Daoy (cell line): ENCODE measurements at places on chromosomes 1 and 21. TPM values are rescaled to one million over a fixed set of nuclear protein-coding genes. Genes with fewer than 3 reads are reported as not detected.

GRCh38 chr1:164625004-164625617 is 66.1 kb downstream of the PBX1 start:
- no peak for DNase-seq

Gene RGS4
- total RNA-seq = 68.6 and 81.8 TPM in 2 replicates

DNA sequence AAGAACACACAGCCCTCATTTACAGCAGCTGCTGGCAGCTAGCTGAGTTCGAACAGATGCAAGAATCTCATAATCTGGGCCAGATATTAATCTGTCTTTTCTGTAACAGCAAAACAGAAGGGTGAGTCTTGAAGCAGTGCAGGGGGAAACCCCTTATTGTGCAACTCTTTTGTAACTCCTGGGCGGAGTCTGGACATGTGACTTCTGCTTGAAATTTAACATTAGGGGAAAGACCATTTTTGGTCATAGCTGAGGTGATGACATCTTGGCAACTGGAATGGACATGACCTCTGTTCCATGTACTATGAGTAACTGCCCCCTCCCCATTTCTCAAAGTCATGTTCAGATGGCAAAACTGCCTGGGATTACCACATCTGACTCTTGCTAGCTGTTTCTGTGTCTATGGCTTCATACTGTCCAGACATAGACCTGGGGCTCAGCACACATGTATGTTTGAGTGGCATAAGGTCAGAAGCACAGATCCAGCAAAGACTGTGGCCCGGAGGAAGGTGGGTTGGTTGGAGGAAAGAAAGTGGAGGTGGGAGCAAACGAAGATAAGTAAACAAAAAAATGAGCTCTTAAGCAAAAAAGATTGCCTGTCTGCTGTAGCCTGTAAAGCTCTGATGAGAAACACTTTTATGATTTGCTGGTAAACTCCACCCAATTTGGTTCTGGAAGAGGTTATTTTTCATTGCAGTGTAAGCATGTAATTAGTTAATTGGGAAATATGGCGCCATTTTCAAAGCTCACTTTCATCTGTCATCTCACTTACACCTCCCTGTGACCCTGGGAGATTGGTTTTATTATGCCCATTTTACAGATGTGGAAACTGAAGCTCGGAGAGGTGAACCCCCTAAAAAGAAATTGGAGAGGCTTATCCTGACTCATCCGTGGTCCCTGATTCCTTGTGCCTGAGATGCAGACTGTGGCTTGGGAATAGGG is 26.1 kb downstream of the ETS2 start:
- DNase-seq = peak; percentile 83

DNA sequence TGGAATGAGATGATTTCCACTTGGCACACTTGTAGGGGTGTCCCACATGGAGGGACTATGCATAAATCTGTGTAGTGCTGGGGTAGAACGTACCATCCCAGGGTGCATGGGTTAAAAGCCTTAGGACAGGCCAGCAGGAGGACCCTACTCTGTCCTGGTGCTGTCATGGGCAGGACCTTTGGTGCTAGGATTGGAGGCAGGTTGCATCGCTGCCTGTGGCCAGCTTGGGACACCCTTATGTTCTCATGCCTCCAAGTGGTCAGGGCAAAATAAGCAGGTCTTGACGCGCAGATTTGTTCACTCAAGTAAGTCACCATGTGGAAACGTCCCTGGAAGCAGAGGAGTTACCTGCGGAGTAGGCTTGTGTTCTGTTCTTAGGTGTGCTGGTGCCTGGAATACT is 49.5 kb upstream of the RAB3GAP2 start:
- DNase-seq = no peak

Gene FAM177B
- total RNA-seq = not detected in 2 replicates

DNA sequence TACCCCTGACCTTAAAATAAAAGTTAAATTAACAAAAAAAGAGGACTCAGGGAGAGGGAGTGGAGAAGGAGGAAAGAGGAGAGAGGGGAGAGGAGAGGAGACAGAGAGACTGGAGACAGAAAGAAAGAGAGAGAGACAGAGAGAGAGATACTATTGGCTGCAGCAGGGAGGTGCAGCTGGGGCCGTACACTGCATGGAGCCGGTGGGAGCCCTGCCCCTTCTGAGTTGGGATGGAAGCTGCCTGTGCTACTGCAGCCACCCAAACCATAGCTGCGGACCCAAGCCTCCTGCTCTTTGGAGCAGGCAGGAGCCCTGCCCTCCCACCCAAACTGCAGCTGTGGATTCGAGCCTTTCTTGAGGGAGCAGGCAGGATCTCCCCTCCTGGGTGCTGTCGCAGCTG is 32.7 kb upstream of the HP1BP3 start:
- no peak for DNase-seq

DNA sequence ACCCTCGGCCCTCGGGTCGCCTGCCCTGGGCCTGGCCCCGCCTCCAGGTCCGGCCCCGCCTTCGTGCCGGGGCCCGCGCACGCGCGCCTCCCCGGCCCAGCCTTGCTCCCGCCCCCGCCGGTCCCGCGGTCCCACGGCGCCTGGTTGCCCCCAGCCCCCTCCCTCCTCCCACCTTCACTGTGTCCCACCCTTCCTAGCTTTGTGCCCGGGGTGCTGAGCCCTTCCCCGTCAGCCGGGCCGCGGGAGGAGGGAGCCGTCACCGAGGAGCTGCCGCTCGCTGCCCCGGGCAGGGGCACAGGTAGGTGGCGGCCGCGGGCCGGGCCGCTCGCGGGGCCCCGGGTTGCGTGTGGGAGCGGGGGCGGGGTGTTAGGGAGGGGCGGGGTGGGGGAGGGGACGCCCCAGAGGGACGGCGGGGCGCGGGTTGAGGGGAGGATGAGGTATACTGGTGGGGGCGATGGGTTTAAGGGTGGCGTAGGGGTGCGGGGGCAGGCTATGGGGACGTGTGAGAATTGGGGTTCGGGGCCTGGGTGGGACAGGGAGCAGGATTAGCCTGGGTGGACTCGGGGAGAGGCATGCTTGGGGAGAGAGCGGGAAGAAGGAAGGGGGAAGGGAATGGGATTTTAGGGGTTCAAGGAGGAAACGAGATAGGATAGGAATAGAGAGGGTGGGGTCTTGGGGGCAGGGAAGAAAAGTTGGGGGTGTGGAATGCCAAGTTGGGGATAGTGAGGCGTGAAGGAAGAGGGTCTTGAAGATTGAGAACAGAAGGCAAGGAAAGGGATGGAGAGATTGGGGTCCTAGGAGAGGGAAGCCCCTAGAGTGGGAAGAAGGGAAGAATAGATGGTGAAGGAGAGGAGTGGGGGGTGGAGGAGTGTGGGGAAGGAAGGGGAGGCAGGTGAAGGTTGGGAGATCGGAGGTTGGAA is at the start of gene LRRC42:
Gene LRRC42, plus strand, starts transcription at position 99 of the 920 bp plus-strand sequence. CDS start 5,650 bp downstream, outside the sequence.
- DNase-seq = no peak

GRCh38 chr1:234489007-234489697 is 10.2 kb upstream of the TARBP1 start:
- DNase-seq = no peak

Gene SPRR2B
- not detected in 2 replicates for total RNA-seq

Gene LAMB3
- total RNA-seq = 5.7 and 7.8 TPM in 2 replicates

DNA sequence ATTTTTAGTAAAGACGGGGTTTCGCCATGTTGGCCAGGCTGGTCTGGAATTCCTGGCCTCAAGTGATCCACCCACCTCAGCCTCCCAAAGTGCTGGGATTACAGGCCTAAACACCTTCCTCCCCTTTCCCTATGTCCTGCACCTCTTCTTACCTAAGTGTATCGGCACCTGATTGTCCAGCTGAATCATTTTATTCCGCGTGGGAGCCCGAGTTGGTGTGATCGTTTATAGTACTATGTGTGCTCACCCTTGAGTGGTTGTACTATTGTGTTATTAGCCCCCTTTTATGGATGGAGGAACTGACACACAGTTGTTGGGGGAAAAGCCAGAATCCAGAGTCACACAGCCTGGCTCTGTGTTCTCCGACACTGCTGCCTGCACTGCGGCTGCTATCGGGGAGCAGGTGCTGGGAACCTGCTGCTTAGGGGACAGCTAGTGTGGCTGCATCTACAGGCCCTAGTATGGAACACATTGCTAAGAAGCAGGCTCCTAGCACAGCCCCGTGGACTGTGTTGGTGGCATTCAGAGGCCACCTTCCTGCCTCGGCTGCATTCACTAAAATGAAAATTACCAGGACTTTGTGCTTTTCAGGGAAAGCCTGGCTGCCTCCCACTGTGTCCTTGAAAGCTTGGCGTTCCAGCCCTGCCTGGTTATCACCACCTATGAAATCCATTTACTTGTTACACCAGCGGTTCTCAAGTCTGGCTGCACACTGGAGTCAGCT is 21.6 kb downstream of the ENO1 start:
- DNase-seq = no peak

- no peak for DNase-seq
These were observed 125.7 kb upstream of the PBX1 start for GRCh38 chr1:164433141-164433817.

DNA sequence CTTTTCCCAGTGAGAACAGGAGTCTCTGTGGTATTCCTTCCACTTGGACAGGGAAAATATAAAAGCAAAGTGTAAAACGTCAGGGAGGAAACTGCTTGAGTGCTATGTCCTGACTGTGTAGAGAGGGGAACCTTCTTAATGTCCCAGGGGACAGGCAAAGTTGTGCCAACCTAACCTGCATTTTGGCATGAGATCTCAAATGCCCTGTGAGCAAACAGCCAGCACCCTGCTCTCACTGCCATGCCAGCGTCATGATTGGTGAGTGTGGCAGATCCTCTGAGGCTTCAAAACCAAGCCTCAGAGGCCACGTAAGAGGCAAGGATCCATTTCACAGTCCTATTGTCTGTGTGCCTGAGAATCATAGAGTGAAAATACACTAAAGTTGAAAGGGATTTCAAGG is 49.7 kb upstream of the RAP1A start:
- DNase-seq = no peak

DNA sequence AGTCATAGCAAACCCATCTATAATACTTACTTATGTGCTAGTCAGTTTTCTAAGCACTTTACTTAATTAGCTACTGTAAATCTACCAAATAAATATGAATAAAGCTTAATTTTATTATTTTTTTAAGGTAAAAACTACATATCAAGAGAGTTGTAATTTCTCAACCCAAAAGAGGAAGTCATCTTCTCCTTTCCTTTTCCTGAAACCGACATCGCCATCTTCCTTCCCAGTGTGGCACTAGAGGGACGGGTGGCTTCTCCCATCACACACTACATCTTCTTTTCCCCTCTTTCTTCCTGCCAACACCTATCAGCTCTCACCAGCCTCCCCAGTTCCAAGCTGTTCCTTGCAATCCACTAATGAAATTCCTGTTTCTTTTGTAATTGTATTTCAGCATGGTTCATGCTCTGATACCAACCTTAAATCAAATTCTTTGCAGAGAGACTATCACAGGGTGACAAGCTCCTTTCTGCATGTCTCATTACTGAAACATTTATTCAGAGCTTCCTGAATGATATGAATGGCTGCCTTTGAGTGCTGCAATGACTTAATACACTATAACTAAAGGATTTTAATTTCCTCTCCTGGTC is 251.6 kb upstream of the FAM78B start:
- DNase-seq = no peak

GRCh38 chr1:246355411-246356230 is 151.5 kb downstream of the SMYD3 start:
- peak; percentile 51 for DNase-seq

GRCh38 chr1:27473755-27474154 is 16.2 kb downstream of the WASF2 start:
- DNase-seq = no peak

GRCh38 chr1:116943438-116943837 is 33.7 kb downstream of the PTGFRN start:
- DNase-seq = peak; percentile 45

DNA sequence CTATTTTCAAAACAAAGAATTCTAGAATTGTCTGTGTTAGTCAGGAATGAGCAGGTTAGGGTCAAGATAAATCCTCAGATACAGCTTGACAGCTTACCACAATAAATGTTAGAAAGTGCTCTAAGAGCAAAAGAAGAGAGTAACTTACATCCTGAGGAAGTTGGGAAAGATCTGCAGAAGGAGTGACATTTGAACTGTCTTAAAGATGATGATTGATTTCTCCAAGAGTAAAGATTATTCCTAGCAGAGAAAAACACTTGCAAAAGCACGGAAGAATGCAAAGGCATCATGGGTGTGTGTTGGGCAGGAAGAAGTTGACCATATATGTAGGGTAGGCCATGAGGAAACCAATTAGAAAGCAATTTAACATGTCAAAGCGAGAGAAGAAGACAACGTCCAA is 175.4 kb downstream of the LRRC7 start:
- no peak for DNase-seq

DNA sequence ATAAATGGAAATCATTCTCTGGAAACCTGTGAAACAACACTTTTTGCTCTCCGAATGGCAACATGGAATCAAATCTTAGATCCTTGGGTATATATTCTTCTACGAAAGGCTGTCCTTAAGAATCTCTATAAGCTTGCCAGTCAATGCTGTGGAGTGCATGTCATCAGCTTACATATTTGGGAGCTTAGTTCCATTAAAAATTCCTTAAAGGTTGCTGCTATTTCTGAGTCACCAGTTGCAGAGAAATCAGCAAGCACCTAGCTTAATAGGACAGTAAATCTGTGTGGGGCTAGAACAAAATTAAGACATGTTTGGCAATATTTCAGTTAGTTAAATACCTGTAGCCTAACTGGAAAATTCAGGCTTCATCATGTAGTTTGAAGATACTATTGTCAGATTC is 45.7 kb downstream of the PTGFR start:
- DNase-seq = no peak

- no peak for DNase-seq
These were observed 110.4 kb upstream of the C1orf21 start for GRCh38 chr1:184276416-184276815.

Gene CACNA1S
- total RNA-seq = not detected in 2 replicates
